ENCODE measurements at places on chromosomes 12 and 14. TPM values are rescaled to one million over a fixed set of nuclear protein-coding genes. Genes with fewer than 3 reads are reported as not detected.
A peak's percentile ranks its signal among the peaks of the same experiment; 100 is the strongest.

DNA sequence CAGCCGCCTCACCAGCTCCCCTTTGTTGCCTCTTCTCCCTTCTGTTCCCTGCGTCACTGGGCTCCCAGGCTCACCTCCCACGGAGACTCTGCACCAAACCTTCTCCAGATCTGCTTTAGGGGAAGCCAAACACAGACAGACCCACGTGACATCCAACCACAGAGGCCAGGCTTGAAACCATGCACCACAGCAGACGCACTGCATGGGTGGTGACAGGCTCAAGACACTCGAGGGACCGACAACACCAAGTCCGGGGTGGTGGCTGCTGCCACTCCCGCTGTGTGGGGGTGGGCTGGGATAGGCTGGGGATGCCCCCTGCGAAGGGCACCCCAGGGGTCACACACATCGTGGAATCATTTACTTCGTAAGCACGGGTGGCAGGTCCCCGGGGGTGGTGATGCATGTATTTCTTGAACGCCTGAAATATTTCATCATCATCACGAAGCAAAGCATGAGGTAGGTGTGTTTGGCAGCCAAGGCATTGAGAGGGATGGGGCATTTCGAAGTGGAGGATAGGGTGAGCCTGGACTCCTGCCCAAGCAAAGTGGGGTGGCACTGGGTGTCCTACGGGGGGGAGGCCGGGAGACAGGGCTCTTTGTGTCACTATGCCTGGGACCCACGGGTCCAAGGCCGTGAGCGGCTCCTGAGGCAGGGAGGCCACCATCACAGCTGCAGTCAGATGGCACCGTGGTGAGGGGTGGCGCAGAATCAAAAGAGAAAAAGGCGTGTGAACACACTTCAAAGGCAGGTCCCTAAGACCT, 66.8 kb upstream of the RFLNA start:
- no peaks in the 10 kb centered on the region for H3K27me3 ChIP-seq
- peaks cover 14% of the 10 kb centered on the region for H3K4me1 ChIP-seq
- H3K27ac ChIP-seq = no peak overlapping the region
- H3K4me3 ChIP-seq = no peak overlapping the region

- H3K4me3 ChIP-seq = no peak overlapping the region
- no peaks in the 10 kb centered on the region for H3K36me3 ChIP-seq
- no peaks in the 10 kb centered on the region for H3K4me1 ChIP-seq
- H3K27ac ChIP-seq = no peak overlapping the region
These were observed 168.8 kb downstream of the ANO4 start for GRCh38 chr12:100963381-100963780.

GRCh38 chr14:78530078-78530477, 359.9 kb downstream of the NRXN3 start:
- H3K4me3 ChIP-seq = no peak overlapping the region
- H3K4me1 ChIP-seq = no peaks in the 10 kb centered on the region
- H3K27me3 ChIP-seq = no peaks in the 10 kb centered on the region
- H3K27ac ChIP-seq = no peak overlapping the region

GRCh38 chr12:56348776-56349175, 10.1 kb downstream of the IL23A start:
- DNase-seq = no peak
- H3K27me3 ChIP-seq = no peaks in the 10 kb centered on the region
- H3K36me3 ChIP-seq = peaks cover 83% of the 10 kb centered on the region
- H3K27ac ChIP-seq = no peak overlapping the region

DNA sequence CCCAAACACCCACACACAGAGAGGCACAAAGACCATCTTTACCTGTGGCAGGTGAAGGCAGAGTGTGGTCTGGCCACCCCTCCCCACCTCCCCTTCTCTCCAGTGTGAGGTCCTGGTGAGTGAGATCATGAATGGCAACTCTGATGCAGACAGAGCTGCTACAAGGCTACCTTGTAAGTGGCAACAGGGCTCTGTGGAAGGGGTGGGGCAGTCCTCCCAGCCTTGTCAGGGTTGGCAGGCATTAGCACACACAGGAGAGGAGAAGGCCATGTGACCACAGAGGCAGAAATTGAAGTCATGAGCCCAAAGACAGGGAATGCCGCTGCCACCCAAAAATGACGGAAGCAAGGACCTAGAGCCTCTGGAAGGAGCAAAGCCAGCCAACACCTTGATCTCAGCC, 30.7 kb downstream of the VWF start:
- peaks cover 50% of the 10 kb centered on the region for H3K4me1 ChIP-seq
- no peak for DNase-seq
- no peak overlapping the region for H3K4me3 ChIP-seq
- H3K27me3 ChIP-seq = no peaks in the 10 kb centered on the region

GRCh38 chr12:74119811-74120362, 417.7 kb upstream of the ATXN7L3B start:
- no peaks in the 10 kb centered on the region for H3K36me3 ChIP-seq
- no peak overlapping the region for H3K27ac ChIP-seq
- no peaks in the 10 kb centered on the region for H3K27me3 ChIP-seq
- no peak overlapping the region for H3K4me3 ChIP-seq

DNA sequence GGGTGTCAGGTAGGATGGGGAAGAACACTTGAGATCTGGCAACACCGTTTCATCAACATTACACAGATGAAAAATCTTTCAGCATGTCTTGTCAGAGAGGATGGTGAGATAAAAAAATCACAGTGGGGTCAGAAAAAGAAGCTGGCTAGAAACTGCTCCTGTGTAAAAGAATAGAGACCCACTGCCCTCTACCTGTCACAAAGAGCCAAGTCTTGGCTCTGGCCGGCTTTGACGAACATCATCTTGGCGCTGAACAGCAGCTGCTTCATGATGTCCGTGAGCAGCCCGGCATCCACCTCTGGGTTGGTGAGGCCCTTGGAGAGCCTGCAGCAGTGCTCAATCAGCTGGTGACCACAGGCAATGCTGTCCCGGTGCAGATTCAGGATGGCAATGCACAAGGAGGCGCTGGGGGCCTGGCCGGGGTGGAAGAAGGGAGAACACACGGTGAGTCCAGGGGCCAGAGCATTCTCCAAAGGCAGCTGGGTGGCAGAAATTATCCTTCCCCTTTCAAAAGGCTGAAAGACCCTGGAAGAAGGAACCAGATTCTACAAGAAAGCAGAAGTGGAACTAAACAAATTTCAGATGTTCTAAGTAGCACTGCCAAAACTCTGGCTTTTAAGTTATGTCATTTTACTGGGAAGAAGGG, 50.2 kb downstream of the ZFYVE26 start:
- no peak for DNase-seq
- peaks cover 54% of the 10 kb centered on the region for H3K36me3 ChIP-seq

DNA sequence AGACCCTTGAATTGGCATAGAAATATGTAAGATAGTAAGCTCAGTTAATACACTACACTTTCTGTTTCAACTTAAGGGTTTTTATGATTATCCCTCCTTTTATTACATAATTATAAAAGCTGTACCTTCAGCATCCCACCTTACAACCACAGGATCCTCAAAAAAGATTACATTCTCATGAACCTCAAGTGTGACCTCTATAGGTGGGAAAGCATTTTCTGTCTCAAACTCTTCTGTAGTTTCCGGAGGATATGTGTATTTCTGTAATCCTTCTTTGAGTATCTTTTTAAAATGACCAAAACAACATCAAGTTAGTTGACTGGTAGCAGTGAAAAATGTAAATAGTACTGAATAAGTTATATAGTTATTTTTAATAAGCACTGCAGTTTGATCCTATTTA, 75.9 kb downstream of the DNAI7 start:
- H3K4me3 ChIP-seq = no peak overlapping the region
- H3K4me1 ChIP-seq = no peaks in the 10 kb centered on the region
- no peaks in the 10 kb centered on the region for H3K36me3 ChIP-seq
- no peak for DNase-seq
- H3K27ac ChIP-seq = no peak overlapping the region
- no peaks in the 10 kb centered on the region for H3K27me3 ChIP-seq

GRCh38 chr14:67934087-67934486, 114.5 kb downstream of the RAD51B start:
- DNase-seq = no peak
- no peak overlapping the region for H3K4me3 ChIP-seq
- H3K36me3 ChIP-seq = no peaks in the 10 kb centered on the region
- H3K27ac ChIP-seq = peak overlapping the region; percentile 15
- no peaks in the 10 kb centered on the region for H3K27me3 ChIP-seq

- no peaks in the 10 kb centered on the region for H3K36me3 ChIP-seq
- H3K27me3 ChIP-seq = no peaks in the 10 kb centered on the region
- H3K4me3 ChIP-seq = peak overlapping the region; percentile 21
- peaks cover 11% of the 10 kb centered on the region for H3K4me1 ChIP-seq
- DNase-seq = no peak
These were observed 767.3 kb upstream of the TBX3 start for GRCh38 chr12:115451151-115451779.

DNA sequence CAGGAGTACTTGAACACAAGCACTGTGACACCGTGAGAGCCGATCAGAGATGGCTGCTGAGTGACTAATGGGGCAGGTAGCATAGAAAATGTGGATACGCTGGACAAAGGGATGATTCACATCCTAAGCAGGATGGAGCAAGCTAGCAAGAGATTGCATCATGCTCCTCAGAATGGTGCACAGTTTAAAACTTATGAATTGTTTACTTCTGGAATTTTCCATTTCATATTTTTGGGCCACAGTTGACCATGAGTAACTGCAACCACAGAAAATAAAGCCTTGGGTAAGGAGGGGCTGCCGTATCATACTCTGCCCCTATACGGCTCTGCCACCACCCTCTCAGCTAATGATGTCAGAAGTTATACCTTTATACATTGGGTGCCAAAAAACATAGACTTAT, 23.3 kb upstream of the MARK3 start:
- DNase-seq = peak; percentile 55
- H3K4me1 ChIP-seq = peaks cover 7% of the 10 kb centered on the region
- H3K4me3 ChIP-seq = no peak overlapping the region
- peak overlapping the region; percentile 37 for H3K27ac ChIP-seq
- H3K36me3 ChIP-seq = no peaks in the 10 kb centered on the region

GRCh38 chr14:103544388-103545218, 15.6 kb downstream of the TRMT61A start:
- DNase-seq = no peak
- H3K27ac ChIP-seq = no peak overlapping the region
- H3K36me3 ChIP-seq = no peaks in the 10 kb centered on the region
- no peak overlapping the region for H3K4me3 ChIP-seq
- H3K27me3 ChIP-seq = no peaks in the 10 kb centered on the region
- H3K4me1 ChIP-seq = peaks cover 37% of the 10 kb centered on the region

DNA sequence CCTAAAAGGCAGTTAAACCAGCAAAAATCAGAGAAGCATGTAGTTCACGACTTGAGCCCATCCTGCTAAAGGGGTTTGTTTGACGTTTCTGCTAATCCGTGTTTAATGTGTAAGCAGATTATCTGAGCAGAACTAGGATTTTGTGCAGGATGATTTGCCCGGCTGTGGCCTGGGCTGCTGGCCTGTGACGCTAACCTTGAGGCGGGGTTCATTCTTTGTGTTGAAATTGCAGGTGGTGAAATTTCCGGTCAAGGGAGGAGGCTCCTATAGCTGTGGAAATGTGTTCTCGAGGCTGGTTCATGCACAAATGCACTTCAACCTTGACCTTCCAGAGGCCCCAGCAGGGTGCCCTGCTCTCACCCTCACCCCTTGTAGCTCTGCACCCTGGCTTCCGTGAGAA, 63.7 kb downstream of the SLC24A4 start:
- no peak for DNase-seq
- no peaks in the 10 kb centered on the region for H3K4me1 ChIP-seq
- no peaks in the 10 kb centered on the region for H3K36me3 ChIP-seq

Gene LPAR5
- not detected for total RNA-seq

Gene RNF31
- total RNA-seq = 40.3 TPM

Gene EML1
- 94.7 TPM for total RNA-seq

Gene TDP1
- 58.5 TPM for total RNA-seq

Gene OR11H7
- not detected for total RNA-seq

Gene KLHL33
- not detected for total RNA-seq

Gene SRRM4
- total RNA-seq = not detected

Gene KRT73
- not detected for total RNA-seq

Gene TSFM
- 596 TPM for total RNA-seq

Gene TMEM52B
- total RNA-seq = 1.1 TPM

Gene TTC9
- 0.38 TPM for total RNA-seq

Gene LDHB
- total RNA-seq = 805 TPM

Gene PFKM
- total RNA-seq = 791 TPM

All from SJSA1 (cell line).